ENCODE measurements at places on chromosomes 3 and 15.

DNA sequence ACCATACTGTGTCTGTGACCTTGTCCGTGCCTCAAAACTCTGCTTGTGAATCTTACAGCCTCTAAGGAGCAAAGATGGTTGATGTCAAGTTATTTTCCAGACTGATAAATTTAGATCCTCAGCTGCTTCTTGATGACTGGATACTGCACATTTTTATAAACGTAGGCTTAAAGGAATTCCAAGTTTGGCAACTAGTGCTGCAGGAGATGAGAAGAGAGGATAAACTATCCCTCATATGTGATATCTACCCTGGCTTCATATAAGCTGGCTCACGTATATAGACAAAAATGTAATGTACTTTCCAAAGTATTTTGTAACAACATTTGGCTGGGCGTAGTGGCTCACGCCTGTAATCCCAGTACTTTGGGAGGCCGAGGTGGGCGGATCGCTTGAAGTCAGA lies 89.6 kb downstream of the GMPS start:
- DNase-seq: no peak

DNA sequence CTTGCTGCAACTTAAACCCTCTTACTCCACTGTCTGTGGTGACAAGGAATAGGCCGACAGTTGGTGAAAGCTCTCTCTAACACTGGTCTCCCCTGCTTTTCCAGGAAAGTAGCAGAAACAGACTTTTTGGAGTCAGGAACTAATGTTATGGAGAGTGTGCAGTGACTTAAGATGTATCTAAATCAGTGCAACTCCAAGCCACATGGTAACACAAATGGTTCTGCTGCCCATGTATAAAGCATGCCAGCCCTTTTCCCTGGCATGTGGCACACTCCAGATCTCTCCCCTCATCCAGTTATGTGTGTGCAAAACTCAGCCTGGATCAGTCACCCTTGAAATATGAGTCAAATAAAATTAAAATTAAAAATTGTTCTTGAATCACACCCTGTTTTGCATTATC lies 55.4 kb downstream of the SEMA5B start:
- DNase-seq: no peak

- no peak for DNase-seq
Observed at GRCh38 chr3:62193586-62194345, 179.6 kb downstream of the FEZF2 start.

GRCh38 chr3:142815803-142816202 lies 73.1 kb downstream of the PCOLCE2 start:
- no peak for DNase-seq

- peak; percentile 61 for DNase-seq
Observed at GRCh38 chr3:9168241-9168741, 81.2 kb downstream of the SRGAP3 start.

- DNase-seq: no peak
Observed at GRCh38 chr3:11640009-11640673, 3.6 kb downstream of the VGLL4 start.

GRCh38 chr3:7820969-7821368 lies 680.7 kb upstream of the LMCD1 start:
- no peak for DNase-seq

DNA sequence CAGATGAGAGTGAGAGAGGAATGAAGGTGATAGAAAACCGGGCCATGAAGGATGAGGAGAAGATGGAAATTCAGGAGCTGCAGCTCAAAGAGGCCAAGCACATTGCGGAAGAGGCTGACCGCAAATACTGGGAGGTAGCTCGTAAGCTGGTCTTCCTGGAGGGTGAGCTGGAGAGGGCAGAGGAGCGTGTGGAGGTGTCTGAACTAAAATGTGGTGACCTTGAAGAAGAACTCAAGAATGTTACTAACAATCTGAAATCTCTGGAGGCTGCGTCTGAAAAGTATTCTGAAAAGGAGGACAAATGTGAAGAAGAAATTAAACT lies 88.9 kb downstream of the EOMES start:
- no peak for DNase-seq

Measured in activated naive CD4-positive, alpha-beta T cell treated with anti-CD3 and anti-CD28 coated beads, Interleukin-2, amount 50 U/mL, for 72 hours (primary cell).